ENCODE measurements at places on chromosomes 12 and 14.

DNA sequence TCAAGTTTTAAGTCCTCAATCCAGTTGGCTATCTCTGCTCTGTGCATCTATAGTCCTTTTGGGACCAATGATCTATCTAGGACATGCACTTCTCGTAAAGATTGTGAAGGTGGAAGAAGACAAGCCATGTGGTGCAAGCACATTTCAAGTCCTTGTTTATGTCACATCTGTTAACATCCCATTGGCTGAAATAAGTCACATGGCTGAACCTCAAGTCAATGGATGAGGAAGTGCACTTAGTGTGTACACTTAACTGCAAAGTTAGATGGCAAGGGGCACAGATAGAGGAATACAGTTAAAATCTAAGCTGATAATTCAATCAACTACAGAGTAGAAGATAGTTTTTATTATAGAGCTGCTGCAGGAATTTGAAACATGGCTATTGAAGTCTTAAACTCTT, 362.8 kb upstream of the TBX3 start:
- no peak for DNase-seq

- no peak for DNase-seq
These were observed 45.7 kb upstream of the PRPF39 start for GRCh38 chr14:45038256-45038655.

DNA sequence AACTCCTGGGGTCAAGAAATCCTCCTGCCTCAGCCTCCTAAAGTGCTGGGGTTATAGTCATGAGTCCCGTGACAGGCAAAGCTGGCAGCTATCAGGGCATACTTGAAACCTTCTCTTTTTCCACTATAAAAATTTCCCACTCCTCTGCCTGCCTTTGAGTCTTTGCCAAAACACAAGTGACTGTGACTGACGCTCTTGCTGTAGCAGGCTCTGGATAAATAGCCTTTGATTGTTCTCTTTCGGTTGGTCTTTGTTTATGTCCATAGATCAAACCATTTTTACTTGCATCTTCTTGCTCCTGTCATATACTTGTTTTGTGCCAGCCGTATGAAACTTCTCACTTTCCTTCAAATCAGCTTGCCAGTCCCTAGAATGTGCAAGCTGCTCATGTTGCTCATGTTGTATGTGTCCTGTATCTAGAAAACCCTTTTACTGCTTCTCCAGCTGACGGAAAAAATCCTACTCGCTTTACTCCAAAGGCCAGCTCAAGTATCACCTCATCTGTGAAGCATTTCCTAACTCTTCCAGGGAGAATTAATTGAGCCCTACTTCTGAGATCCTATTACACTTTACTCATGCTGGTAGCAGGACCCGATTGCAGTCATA, 73.1 kb downstream of the RESF1 start:
- no peak for DNase-seq

DNA sequence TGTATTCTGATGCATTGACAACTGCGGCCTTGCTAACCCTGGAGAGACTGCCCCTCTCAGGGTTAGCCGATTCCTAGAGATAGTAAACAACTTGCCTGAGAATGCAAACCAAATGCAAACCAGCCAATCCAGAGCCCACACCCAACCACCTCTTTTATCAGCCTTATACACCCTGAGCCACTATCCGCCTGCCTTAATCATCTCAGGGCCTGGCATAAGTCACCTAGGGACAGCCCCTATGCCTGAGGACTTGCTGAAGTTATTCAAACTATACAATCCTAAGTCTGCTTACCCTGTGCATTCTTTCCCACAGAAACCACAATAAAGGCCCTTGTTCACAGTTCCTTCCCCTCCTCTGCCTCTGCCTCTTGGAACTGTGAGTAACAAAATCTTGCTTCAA, 177.2 kb downstream of the KCNA5 start:
- DNase-seq: no peak

- DNase-seq: no peak
These were observed 360.5 kb downstream of the APAF1 start for GRCh38 chr12:99005601-99006000.

GRCh38 chr14:53108292-53109104, 44.6 kb downstream of the DDHD1 start:
- DNase-seq: no peak

DNA sequence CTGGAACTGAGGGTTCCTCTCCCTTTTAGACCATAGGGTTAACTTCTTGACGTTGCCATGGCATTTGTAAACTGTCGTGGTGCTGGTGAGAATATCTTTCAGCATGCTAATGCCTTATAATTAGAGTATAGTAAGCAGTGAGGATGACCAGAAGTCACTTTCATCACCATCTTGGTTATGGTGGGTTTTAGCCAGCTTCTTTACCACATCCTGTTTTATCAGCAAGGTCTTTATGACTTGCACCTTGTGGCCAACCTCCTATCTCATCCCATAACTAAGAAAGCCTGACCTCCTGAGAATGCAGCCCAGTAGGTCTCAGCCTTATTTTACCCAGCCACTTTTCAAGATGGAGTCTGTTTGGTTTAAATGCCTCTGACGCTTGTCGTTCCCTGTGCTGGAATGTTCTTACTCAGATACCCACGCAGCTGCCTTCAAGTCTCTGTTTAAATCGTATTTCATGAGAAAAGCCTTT, 44.2 kb downstream of the BBS10 start:
- DNase-seq: no peak

- DNase-seq: no peak
These were observed 11.1 kb upstream of the TMTC1 start for GRCh38 chr12:29794862-29795261.

DNA sequence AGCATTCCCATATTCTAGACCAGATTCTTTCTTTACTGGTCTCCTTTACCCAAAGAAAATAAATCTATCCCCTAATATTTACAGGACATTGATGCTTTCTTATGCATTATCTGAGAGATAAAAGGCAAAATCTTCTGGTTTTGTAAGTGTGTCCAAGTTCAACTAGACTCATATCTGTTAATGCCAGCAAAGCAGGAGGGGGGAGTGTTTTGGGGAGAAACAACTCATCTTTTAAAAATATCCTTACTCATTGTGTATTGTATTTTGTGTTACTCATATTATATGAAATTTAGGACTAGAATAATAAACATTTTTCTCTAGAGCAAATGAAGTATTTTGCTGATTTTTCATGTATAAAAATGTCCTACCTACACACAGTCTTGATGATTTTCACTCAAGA, 54.8 kb downstream of the SAMD4A start:
- no peak for DNase-seq

DNA sequence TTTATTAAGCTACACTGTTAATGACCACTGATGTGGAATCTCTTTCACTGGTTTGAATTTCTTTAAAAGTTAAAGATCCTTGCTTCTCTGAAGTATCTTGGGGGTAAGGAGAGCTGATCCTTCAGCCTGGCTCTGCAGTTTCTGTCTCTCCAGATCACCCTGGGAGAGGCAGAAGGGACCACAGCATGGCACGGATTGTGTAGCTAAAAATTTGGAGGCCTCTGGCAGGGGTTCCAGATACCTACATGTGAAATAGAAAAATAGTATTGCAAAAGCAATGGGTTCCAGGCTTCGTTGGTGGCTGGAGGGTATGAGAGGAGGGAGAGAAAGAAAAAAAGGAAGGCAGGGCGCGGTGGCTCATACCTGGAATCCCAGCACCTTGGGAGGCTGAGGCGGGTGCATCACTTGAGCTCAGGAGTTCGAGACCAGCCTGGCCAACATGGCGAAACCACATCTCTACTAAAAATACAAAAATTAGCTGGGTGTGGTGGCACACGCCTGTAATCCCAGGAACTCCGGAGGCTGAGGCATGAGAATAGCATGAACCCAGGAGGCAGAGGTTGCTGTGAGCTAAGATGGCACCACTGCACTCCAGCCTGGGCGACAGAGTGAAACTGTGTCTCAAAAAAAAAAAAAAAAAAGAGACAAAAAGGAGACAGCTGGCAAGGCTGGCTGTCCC, 3.4 kb downstream of the CHST11 start:
- DNase-seq: no peak

GRCh38 chr12:11777451-11777850, 128.0 kb downstream of the ETV6 start:
- no peak for DNase-seq

- DNase-seq: no peak
These were observed 224.8 kb downstream of the C12orf50 start for GRCh38 chr12:87804386-87804785.

- no peak for DNase-seq
These were observed 20.6 kb downstream of the LIN52 start for GRCh38 chr14:74105381-74105780.

- DNase-seq: no peak
These were observed 202.3 kb upstream of the SLC38A2 start for GRCh38 chr12:46574847-46575246.

- DNase-seq: no peak
These were observed 253.4 kb upstream of the SFSWAP start for GRCh38 chr12:131457331-131458047.

- DNase-seq: no peak
These were observed 374.4 kb downstream of the DPF3 start for GRCh38 chr14:72519543-72519942.

GRCh38 chr14:69317102-69317755, 57.3 kb downstream of the GALNT16 start:
- no peak for DNase-seq

- no peak for DNase-seq
These were observed 208.7 kb downstream of the PCNX1 start for GRCh38 chr14:71115821-71116567.

GRCh38 chr12:91483471-91483985, 300.9 kb upstream of the DCN start:
- DNase-seq: no peak

- no peak for DNase-seq
These were observed 58.3 kb downstream of the ANAPC7 start for GRCh38 chr12:110345176-110345661.

DNA sequence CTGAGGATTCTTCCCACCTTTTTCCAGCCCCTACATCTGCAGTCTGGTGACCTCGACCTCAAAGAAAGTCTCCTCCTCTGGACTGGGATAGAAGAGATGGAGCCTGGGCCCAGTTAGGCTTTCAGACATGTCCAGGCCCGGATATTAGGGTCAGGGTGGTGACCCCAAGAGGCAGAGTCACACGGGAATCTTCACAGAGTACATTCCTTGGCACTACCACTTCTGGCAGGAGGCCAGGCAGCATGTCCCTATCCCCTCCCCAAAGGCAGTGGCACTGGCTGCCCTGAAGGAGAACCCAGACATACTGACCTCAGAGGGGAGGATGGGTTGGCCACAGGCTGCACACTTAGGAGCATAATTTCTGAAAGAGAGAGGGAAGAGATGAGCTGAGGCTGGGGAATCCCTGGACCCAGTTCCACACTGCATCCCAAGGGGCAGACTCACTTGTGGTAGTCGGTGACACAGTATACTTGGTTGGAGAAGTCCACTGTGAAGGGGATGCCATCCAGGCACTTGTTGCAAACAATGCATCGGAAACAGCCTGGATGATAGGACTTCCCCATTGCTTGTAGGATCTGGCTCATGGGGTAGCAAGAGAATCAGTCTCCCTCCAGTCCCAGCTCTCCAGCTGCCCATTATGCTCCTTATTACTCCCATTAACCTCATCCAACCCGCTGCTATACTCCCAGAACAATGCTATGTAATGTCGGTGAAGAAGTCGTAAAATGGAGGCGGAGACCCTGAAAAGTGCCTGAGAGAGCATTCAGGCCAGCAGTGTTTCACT, 7.6 kb downstream of the AJUBA start:
- DNase-seq: no peak

DNA sequence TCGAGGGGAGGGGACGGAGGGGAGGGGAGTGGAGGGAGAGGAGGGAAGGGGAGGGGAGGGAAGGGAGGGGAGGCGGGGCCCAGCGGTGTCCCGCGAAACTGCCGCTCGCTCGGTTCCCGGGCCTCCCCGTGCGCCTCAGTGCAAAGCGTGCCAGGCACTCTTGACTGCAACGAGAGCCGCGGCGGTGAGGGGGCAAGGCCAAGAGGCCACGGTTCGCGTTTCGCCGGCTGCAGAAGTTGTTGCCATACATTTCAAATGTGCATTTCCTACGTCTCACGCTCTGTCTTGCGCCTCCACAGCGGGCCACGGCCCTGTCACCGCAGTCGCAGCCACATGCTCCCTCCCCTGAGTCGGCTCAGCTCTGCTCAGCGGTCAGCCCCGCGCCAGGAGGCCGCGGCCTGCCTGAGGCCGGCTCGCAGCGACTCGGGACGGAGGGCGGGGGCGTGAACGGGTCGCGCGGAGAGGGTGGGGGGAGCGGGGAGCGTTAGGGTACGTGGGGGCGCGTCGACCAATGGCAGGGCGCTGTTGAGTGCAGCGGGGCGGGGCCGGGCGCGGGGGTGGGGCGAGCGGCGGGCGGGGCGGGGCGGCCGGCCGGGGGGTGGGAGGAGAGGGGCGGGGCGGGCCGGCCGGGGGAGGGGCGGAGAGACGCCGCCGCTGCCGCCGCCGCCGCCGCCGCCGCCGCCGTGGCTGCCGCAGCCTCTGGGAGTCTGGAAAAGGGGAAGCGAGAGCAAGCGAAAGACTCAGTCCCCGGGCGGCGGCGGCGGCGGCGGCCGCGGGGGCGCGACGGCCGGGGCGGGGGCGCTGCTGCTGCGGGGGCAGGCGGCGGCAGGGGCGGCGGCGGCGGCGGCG, at the start of gene PPP2R5C:
PPP2R5C (plus strand) TSS at position 678 of the 849 bp plus-strand sequence. CDS start 185 bp downstream, outside the sequence.
- DNase-seq: peak; percentile 75

- no peak for DNase-seq
These were observed 143.4 kb downstream of the CHST11 start for GRCh38 chr12:104600036-104600712.

GRCh38 chr14:68894802-68895703, 84.0 kb downstream of the ACTN1 start:
- DNase-seq: no peak

DNA sequence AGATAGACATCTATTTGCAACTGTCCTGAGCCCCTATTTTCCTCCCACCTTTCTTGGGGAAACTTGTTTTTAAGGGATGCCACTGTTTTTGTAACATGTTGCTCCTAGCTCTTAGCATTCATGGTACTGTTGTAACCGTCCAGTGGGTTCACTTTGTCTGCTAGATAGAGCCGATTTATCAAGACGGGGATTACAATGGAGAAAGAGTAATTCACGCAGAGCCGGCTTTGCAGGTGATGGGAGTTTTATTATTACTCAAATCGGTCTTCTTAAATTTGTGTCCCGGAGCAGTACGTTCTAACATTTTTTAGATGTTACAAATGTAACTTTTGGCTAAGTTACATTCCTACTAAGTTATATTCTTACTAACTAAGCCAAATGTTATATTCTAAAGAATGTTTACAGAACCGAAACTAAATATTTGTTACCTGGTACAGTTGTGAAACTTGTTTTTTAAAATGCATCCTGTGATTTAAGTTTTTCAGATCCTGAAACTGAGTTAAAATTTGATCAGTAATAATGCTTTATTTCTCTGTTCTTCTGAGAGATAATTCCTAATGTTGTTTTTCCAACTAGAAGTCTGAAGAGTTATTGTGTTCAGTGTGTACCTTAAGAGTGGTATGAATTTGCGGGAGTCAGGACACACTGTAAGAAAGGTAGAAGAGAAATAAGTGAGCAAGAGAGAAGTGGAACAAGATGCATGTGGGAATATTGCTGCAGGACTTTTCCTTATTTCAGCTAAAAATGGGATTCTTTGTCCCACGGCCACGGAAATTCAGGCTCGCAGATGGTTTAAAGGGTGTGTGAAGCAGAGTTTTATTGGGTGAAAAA, 20.6 kb upstream of the CLEC2D start:
- no peak for DNase-seq

Measured in stimulated activated CD4-positive, alpha-beta T cell treated with anti-CD3 and anti-CD28 coated beads, Interleukin-1b, Interleukin-23, amount 100 ng/mL, for 1 hour (primary cell).